A549 treated with ZK216348 at 1 μM for 4 hours (cell line): ENCODE measurements at places on chromosomes 1 and 21. TPM values are rescaled to one million over a fixed set of nuclear protein-coding genes. Genes with fewer than 3 reads are reported as not detected.

C1orf35 gene
- 23.9 to 44.1 TPM (median 41.6 TPM) in 5 replicates for total RNA-seq

OR2T29 gene
- not detected in 5 replicates for total RNA-seq

KLF17 gene
- total RNA-seq: 0.27 to 0.62 TPM (median 0.52 TPM) in 5 replicates

TRAF3IP3 gene
- not detected in 5 replicates for total RNA-seq

DUSP23 gene
- 39.6 to 76.2 TPM (median 74.2 TPM) in 5 replicates for total RNA-seq

LAMC1 gene
- total RNA-seq: 100 to 126 TPM (median 119 TPM) in 5 replicates

S1PR1 gene
- total RNA-seq: 0.07 to 0.08 TPM in 2 of 5 replicates, not detected in the others

TFAP2E gene
- total RNA-seq: 0.40 to 0.93 TPM (median 0.65 TPM) in 5 replicates

UBXN10 gene
- total RNA-seq: not detected in 5 replicates

TTC22 gene
- not detected in 5 replicates for total RNA-seq

CTSK gene
- total RNA-seq: 1.5 to 3.1 TPM (median 1.7 TPM) in 5 replicates

ERG gene
- not detected in 5 replicates for total RNA-seq

SLC22A15 gene
- 0.40 to 1.1 TPM (median 0.74 TPM) in 5 replicates for total RNA-seq

LCE3E gene
- total RNA-seq: 0.27 to 0.31 TPM in 2 of 5 replicates, not detected in the others
